ENCODE measurements at places on chromosomes 16 and 17.

DNA sequence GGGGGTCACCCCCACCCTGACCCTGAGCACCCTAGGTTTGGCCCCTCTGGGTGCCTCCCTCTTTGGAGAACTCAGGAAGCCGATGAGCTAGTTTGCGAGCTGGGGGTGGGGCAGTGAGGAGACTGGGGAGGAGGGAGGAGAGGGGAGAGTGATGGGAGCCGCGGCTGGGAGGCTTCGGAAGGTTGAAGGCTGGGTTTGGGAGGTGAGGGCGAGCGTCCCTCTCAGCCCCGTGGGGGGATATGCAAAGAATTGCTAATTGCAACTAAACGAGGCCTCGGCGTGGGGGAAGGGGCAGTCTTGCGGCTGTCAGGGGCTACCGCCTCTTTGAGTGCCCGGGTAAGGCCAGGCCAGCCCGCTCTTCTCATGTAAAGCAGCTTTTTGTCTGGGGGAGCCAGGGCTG, 17.6 kb upstream of the FZD2 start:
- no peak for DNase-seq

GRCh38 chr17:44230140-44230539, 10.7 kb upstream of the UBTF start:
- no peak for DNase-seq

DNA sequence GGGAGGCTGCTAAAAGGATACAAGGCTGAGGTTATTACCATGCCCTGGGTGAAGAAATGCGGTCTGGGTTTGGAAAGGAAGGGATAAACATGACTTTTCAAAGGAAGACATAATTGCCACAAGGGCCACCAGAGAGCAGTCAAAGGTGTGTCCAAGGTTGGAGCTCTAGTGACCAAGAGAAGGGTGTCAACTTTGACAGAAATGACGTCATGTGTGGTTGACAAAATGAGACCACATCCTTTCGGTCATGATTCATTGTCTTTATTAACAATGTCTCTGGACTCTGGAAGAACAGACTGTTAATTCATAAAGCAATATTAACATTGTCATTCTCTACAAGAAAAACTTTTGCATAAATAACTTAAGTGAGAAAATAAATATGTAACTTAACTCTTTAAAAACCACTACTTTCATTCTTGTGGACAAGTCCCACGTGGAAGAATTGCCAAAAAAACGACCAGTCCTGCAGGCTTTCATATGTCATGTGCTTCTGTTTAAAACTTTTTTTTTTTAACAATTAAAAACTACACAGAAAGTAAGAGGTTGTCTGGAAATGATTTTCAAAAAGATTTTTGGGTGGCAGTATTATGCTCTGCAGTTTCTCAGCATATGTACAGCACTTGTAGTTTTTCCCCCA, 5.0 kb downstream of the SOST start:
- no peak for DNase-seq

- no peak for DNase-seq
These were observed 1.9 kb upstream of the UNC13D start for GRCh38 chr17:75845933-75846691.

- no peak for DNase-seq
These were observed 18.1 kb downstream of the SOCS3 start for GRCh38 chr17:78341559-78342448.

GRCh38 chr17:69651921-69652320, 237.4 kb downstream of the MAP2K6 start:
- DNase-seq: no peak

DNA sequence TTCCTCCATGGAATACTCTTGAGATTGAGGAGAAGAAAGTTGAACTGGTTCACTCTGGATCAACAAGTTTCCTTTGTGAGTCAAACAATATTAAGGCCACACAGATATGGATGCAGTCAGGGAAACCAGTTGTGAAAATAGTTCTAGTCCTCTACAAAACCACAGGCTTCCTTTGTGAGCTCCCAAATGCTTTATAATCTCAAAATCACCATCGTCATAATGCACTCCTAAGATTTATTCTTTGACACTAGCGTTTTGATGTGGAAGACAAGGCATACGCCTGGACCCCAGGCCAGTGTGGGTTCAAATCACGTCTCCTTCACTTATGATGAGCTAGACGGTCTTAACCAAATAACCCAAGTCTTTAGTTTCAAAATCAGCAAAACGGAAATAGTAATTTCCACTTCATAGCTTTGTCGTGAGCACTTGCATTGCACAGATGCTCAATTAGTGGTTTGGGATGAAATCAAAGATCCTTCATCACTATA, 142.6 kb downstream of the STX8 start:
- DNase-seq: no peak

DNA sequence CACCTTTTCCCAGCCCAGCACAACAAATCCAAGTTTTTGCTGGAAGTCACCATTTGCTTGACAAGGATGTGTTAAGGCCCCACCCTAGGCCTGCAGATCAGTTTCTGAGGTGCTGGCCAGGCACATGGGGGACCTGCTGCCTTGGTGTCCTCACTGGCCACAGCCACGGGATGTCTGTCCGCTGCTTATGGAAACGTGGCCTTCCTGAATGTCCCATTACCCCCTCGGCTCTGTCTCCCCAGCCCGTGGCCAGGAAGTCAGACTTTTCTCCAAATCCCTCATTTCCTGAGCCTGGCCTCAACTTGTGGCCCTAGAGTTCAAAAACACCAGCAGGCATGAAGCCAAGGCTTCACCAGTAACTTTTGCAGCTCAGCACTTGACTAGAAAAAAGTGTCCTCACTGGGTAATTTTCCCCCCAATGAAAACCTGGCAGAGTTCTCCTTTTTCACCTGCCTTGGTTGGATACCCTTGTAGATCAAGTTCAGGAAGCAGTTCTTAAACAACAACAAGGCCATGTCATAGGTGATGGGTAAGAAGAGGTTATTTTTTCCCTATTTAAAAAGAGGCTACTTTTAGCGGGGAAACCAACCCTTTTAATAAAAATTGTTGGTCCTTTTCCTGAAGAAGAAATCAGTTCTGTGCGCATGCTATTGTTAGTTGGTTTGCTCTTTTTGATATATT, 80.8 kb downstream of the SOCS1 start:
- no peak for DNase-seq

DNA sequence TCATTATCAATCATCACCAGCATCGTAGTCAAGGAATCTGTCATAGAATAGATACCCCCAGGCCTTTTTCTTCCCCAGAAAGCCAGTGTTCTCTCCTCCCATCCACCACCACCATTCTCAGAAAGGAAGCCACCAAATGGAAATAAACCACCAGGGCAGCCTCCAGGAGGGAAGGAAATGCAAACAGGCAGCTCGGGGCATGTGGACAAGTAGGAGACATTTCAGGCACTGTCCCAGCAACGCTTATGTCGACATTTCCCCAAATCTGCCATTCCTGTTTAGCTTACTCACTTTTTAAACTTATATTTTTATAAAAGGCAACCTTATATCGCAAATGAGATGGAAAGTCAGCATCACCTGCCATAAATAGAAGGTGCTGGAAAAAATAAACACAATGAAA, 15.8 kb downstream of the EMP2 start:
- no peak for DNase-seq

DNA sequence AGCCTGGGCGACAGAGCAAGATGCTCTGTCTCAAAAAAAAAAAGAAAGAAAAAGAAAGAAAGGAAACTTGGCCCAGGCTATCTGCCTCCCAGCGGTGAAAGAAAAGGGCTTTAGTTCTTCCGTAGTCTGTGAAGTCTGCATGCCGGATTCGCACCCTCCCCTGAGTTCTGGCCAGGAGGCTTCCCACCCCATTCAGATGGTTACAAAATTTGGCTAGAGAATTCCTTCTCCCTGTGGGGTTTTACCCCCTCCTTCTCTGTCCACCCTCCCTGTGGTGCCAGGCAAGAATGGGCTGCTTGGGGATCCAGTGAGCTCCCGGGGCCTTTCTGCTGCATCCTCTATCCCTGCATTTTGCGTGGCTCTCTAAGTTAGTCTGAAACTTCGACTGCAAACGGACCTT, 37.8 kb downstream of the PAFAH1B1 start:
- no peak for DNase-seq

DNA sequence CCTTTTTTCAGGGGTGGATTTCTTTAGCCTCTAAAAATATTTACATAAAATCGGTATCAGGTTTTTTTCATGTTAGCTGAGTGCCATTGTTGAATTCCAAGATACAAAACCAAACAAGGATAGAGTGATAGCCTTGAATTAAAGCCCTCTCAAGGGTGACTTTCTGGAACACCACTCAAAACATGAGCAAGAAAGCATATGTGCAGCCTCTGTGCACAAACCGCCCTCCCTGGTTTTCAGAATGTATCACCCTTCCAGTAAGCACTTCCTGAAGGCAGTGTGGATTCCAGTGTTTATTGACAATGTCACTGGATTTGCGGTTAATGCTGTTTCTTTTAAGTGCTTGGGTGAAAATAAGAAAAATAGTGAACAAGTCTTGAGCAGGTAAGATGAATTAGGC, 597.7 kb downstream of the TMEM114 start:
- no peak for DNase-seq

GRCh38 chr16:56237451-56237930, 46.2 kb downstream of the GNAO1 start:
- DNase-seq: no peak

GRCh38 chr16:4319454-4320421, 3.9 kb downstream of the GLIS2 start:
- no peak for DNase-seq

- no peak for DNase-seq
These were observed 8.7 kb upstream of the CACNG4 start for GRCh38 chr17:66955821-66956220.

DNA sequence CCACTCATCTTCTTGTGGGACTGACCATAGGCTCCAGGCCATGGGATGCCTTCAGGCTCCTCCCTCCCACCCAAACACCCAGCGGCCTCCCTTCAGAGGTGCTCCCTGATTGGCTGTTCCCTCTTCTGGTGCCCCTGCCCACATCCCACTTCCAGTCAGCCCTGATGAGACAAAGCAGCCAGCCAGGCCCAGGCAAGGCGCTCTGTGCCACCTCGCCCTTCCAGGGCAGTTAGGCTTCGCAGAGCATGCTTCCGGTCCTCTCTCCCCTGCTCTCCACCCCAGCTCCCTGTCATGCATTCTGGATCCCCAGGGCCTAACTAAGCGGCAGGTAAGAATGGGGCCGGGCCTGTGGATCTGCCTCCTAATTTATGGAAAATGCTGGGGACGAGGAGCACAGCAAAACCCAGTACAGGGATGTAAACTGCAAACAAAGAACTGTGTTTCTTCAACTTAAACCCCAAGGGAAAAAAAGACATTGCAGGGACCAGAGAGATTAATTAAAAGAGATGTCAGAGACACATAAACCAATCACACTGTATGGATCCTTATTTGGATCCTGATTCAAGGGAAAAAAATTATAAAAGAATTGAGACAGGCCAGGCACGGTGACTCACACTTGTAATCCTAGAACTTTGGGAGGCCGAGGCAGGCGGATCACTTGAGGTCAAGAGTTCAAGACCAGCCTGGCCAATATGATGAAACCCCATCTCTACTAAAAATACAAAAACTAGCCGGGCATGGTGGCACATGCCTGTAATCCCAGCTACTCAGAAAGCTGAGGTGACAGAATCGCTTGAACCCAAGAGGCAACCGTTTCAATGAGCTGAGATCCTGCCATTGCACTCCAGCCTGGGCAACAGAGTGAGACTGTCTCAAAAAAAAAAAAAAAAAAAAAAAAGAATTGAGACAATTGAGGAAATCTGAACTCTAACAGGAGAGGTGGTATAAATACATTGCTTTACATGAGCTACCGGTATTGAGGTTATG, 26.0 kb downstream of the ZDHHC7 start:
- no peak for DNase-seq

DNA sequence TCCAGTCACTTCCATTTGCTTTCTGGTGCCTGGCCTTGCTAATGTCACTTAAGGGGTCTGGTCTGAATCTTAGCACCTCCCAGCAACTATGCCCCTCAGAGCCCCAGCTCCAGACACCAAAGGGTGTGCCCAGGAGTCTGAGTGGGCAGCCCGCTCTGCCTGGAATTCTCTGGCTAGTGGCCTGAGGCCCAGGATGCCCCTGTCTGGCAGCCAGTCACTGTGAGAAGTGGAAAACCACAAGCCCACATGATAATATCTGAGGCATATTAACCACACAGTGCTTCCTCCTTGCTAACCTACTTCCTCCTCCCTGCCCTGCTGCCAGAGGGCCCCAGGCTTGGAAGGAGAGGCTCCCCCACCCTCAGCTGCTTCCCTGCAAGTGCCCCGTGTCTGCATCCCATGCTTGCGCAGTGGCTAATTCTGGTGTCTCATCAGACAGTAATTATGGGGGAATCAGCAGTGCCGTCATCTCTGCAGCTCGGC, 14.0 kb downstream of the SRCIN1 start:
- DNase-seq: no peak

DNA sequence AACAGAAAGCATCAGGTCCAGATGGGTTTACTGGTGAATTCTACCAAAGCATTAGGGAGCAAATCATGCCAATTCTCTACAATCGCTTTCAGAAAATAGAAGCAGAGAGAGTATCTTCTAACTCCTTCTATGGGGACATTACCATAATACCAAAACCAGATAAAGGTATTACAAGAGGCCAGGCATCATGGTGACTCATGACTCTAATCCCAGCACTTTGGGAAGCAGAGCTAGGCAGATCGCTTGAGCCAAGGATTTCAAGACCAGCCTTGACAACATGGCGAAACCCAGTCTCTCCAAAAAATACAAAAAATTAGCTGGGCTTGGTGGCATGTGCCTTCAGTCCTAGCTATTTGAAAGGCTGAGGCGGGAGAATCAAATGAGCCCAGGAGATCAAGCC, 23.0 kb downstream of the HBQ1 start:
- DNase-seq: no peak

GRCh38 chr16:66503030-66503429, 46.9 kb downstream of the TK2 start:
- no peak for DNase-seq

GRCh38 chr17:63647065-63647725, 25.0 kb downstream of the MAP3K3 start:
- DNase-seq: no peak

- no peak for DNase-seq
These were observed 80.6 kb downstream of the NETO2 start for GRCh38 chr16:47063011-47063724.

DNA sequence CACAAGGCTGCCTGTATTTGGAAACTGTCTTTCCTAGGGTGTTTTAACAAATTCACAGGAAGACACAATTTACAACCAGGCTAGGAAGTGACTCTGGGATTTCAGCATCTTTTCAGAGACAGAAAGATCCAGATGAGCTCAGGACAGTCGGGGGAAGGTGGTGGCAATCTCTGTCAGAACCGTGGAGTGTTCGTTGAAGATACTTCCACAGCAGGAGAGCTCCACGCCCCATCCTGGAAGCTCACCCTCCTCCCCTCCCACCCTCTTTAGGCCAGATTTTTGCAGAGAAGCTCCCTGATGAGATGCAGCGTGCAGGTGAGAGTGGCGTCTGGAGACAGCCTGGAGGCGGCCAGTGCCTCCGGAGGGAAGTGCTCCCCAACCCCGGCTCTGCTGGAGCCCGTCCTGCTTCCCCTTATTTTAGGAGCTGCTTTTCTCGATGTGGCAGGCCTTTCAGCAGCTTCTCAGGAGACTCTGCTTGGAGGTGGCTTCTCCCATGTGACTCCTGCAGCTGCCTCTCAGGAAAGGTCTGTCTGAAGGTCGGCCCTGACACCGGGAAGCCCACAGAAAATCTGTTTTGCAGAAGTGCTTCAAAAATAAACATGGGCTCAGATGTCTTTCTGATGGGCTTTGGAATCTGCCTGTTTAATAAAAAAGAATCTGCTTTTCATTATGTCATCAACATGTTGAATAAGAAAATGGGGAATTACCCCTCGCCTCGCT, 186.4 kb upstream of the CHMP6 start:
- no peak for DNase-seq

- DNase-seq: no peak
These were observed 154.1 kb downstream of the HS3ST4 start for GRCh38 chr16:25845901-25846300.

Data from activated CD8-positive, alpha-beta memory T cell treated with anti-CD3 and anti-CD28 coated beads for 1 hour (primary cell).